ENCODE measurements at places on chromosomes 5 and 9. TPM values are rescaled to one million over a fixed set of nuclear protein-coding genes. Genes with fewer than 3 reads are reported as not detected.

Gene MAP1B
- 217 TPM for total RNA-seq

Gene POU5F2
- 0.73 TPM for total RNA-seq

Gene CCL27
- not detected for total RNA-seq

Gene FSTL4
- total RNA-seq = not detected

Gene ERAP2
- 4.8 TPM for total RNA-seq

Gene SLC46A2
- total RNA-seq = 0.16 TPM

All from cardiac septum (tissue), 1 donor.